ENCODE measurements at places on chromosomes 16 and 17. TPM values are rescaled to one million over a fixed set of nuclear protein-coding genes. Genes with fewer than 3 reads are reported as not detected.

SCNN1G gene
- not detected for total RNA-seq

SULT1A2 gene
- 0.58 TPM for total RNA-seq

ADGRG3 gene
- not detected for total RNA-seq

GLIS2 gene
- total RNA-seq: 6.7 TPM

CCL1 gene
- total RNA-seq: not detected

SLC6A4 gene
- total RNA-seq: not detected

IGF2BP1 gene
- 1.9 TPM for total RNA-seq

KRT39 gene
- total RNA-seq: not detected

NAT9 gene
- total RNA-seq: 26.4 TPM

FNDC8 gene
- total RNA-seq: not detected

KRTAP1-5 gene
- total RNA-seq: 15.4 TPM

SLFN12 gene
- 24.6 TPM for total RNA-seq

TNK1 gene
- 0.18 TPM for total RNA-seq

CCT6B gene
- total RNA-seq: 0.89 TPM
